Natural killer cell treated with Interleukin-12 subunit alpha and Interleukin-12 subunit beta and Interleukin-15 and Interleukin-18, amount 100 ng/mL, for 72 hours (primary cell): ENCODE measurements at places on chromosomes 13 and 19. TPM values are rescaled to one million over a fixed set of nuclear protein-coding genes. Genes with fewer than 3 reads are reported as not detected.

HIPK4 gene
- total RNA-seq: not detected

ADGRE2 gene
- 4.6 TPM for total RNA-seq

ZNF541 gene
- total RNA-seq: not detected

ATP8A2 gene
- total RNA-seq: 0.14 TPM

DNAAF3 gene
- not detected for total RNA-seq

C3 gene
- 9.2 TPM for total RNA-seq
